Left lung (tissue), 14 donors: ENCODE measurements at places on chromosomes 4 and X. TPM values are rescaled to one million over a fixed set of nuclear protein-coding genes. Genes with fewer than 3 reads are reported as not detected.

GPM6B gene
- total RNA-seq = 7.0 TPM

GRIA3 gene
- total RNA-seq = 0.37 TPM

TBCK gene
- total RNA-seq = 43.9 TPM

LPAR4 gene
- 0.21 TPM for total RNA-seq

CXCL11 gene
- 1.9 TPM for total RNA-seq

EMCN gene
- 41.7 TPM for total RNA-seq

APBB2 gene
- total RNA-seq = 94.8 TPM

TCEAL9 gene
- total RNA-seq = 47.8 TPM

ENAM gene
- total RNA-seq = 0.73 TPM

STIM2 gene
- 29.1 TPM for total RNA-seq

ADAD1 gene
- total RNA-seq = not detected

FMR1NB gene
- not detected for total RNA-seq

PPEF2 gene
- not detected for total RNA-seq

PLXNA3 gene
- 62.4 TPM for total RNA-seq

NEXMIF gene
- 0.52 TPM for total RNA-seq

DRD5 gene
- 0.09 TPM for total RNA-seq

SMARCA5 gene
- 52.4 TPM for total RNA-seq

GPR50 gene
- not detected for total RNA-seq

C4orf36 gene
- total RNA-seq = 2.1 TPM

FAM9B gene
- total RNA-seq = not detected

PASD1 gene
- total RNA-seq = not detected

RPS6KA6 gene
- 1.9 TPM for total RNA-seq

CSN2 gene
- not detected for total RNA-seq

JCHAIN gene
- 184 TPM for total RNA-seq

ADH1A gene
- 1.0 TPM for total RNA-seq

HSD17B13 gene
- 1.6 TPM for total RNA-seq

CXXC4 gene
- total RNA-seq = 1.3 TPM

ALPK1 gene
- 21.3 TPM for total RNA-seq

TTC29 gene
- not detected for total RNA-seq

CASP6 gene
- total RNA-seq = 28.6 TPM

GAGE12J gene
- not detected for total RNA-seq

EDA2R gene
- 7.9 TPM for total RNA-seq

PLXNB3 gene
- total RNA-seq = 3.9 TPM

STBD1 gene
- 8.8 TPM for total RNA-seq

TIGD4 gene
- 0.39 TPM for total RNA-seq

BEX4 gene
- total RNA-seq = 33.5 TPM
